ENCODE measurements at places on chromosomes 6 and 20. TPM values are rescaled to one million over a fixed set of nuclear protein-coding genes. Genes with fewer than 3 reads are reported as not detected.

DNA sequence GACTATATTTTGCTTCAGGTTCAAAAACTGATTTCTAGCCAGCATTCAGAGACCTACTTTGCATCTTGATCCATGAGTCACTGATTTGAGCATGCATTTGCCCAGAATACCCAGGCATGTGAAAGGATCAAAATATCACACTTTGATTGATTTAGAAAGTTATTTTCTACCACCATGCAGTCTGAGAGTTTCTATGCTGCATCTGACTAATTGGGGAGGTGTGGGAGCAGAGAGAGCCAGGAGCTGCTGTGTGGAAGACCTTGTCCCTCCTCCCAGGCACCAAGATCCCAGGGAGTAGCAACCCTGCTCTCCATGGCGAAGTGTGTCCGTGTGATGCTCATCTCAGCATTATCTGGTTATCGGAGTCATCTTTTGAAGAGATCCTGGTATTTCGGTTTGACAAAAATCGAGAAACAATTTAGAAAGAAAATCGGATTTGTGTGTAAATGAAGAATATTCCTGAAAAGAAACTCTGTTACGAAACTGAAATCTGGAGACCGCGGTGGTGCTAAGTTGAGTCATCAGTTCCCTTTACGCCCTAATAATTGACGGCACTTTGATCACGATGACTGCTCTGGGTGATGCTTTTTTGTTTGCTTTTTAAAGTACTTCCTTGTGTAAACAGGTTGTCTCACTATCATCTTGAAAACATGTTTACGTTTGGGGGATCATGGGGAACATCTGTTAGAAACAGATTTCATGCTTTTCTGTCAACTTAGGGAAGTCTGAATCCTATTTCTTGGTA, 193.4 kb downstream of the BACH2 start:
- DNase-seq = no peak

DNA sequence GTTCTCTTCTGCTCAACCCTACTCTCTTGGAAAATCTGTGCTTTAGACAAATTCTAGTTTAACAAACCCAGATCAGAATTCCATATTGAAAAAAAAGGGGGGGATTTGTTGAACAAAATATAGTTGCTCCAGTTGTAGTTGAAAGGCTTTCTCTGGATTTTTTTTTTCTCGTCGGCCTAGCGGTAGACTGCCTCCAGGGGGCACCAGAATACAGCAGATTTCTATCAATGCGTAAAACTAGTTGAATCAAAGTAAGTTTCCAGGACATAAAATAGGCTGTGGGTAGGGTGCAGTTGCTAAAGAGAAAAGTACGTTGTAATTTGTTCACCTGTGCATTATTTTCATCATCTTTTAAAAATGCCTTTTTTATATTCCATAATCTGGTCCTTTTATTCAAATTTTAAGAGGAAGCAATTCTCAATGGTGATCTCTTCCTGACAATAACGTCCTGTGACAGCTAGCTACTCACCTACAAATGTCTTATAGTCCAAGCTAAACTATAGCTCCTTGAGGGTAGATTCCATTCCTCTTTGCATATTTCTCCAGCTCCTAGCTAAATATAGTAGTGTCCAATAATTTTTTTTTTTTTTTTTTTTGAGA, 105.4 kb downstream of the PERP start:
- DNase-seq = no peak

DNA sequence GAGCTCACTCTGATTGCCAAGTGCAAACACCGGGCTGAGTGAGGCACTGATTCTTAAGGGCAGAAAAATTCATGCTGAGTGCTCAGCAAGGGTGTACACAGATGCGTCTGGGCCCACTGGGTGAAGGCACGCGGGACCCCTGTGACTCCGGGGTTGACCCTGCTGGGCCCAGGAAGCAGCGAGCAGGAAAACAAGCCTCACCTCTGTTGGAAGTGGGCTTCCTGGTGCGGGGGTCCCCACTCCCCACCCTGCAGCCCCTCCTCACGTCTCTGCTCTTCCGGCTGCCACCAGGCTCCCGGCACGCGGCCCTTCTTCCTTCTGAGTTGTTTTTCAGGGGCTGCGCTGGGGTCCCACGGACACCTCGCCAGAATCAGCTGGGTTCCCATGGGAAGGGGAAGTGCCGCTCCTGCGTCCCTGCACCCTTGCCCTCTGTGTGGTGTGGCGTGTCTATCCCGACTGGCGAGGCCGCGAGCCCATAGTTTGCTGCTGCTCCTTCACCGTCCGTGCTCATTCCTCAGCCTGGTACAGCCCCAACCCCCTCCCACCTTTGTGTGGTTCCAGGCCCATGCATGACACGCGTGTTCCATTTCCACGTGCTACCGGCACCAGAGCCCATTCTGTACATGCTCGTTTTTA, 80.6 kb upstream of the BHLHE23 start:
- DNase-seq = peak; percentile 63

DNA sequence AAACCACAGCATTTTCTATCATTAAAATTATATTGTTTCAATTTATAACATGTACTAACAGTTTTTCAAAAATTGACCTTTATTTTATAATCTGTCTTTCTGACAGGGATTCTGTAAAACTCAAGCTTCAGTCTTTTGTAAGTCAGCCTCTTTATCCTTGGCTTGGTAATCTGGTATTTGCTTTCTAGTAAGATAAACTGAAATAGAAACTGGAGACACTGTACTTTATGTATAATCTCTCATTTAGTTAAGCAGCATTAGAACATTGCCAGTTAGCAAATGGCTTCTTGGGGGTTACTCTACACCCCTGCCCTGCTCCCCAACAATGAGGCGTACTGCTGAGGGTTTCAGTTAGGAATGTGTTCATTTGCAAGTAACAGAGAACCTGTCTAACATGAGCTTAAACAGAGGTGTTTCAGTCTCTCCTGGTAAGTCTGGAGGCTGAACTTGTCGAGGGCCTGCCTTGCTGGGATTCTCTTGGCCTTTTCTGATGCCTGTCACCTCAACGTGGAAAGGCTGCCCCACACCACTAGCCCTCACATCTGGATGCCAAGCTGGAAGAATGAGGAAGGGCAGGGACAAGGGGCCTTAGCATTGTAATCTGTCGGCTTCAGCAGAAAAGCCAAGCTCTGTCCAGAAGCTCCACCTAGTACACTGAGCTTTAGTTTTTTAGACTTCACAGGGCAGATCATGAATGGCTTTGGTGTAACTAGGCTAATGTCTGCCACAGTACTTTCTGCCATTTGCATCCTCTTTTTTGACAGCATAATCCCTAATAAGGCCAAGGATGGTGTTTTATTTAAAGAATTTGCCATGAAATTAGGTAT, 34.8 kb downstream of the SH3BGRL2 start:
- DNase-seq = no peak

- no peak for DNase-seq
Measured at GRCh38 chr6:121439475-121439874, 4.0 kb downstream of the GJA1 start.

Gene SEL1L2
- total RNA-seq = not detected
